ENCODE measurements at places on chromosomes 16 and 17.

GRCh38 chr17:48051706-48052486 is 3.7 kb downstream of the NFE2L1 start:
- DNase-seq: peak; percentile 25

DNA sequence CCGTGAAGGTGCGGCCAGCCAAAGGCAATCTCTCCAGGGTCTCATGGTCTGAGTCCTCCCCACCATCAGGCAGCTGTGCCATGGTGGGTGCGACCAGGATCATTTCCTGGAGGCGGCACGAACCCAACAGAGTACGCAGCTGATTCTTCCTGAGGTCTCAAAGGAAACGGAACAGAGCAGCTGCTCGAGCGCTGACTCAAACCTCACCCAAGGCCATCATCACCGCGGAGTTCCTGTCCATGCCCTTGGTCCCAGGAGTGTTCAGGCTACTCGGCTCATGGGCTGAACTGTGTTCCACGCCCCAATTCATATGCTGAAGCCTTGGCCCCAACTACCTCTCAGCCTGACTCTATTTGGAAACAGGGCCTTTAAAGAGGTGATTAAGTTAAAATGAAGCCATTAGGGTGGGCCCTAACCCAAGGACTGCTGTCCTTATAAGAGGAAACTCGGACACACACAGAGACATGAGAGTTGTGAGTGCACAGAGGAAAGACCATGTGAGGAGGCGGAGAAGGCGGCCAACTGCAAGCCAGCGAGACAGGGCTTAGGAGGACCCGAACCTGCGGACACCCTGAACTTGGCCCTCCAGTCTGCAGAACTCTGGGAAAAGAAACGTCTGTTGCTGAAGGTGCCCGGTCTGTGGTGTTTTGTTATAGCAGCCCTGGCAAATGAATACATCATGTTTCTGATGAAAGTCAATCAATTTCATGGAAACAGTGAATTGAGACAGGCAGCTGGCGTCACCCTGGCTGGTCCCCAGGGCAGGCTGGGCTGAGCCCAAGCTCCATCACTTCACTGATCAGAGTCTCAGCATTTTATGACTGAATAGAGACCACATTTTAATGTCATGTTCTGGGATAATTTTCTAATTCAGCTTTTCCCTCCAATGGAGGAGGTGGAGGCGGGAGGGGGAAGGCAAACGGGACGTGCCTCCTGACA is 13.7 kb downstream of the MXRA7 start:
- DNase-seq: no peak

DNA sequence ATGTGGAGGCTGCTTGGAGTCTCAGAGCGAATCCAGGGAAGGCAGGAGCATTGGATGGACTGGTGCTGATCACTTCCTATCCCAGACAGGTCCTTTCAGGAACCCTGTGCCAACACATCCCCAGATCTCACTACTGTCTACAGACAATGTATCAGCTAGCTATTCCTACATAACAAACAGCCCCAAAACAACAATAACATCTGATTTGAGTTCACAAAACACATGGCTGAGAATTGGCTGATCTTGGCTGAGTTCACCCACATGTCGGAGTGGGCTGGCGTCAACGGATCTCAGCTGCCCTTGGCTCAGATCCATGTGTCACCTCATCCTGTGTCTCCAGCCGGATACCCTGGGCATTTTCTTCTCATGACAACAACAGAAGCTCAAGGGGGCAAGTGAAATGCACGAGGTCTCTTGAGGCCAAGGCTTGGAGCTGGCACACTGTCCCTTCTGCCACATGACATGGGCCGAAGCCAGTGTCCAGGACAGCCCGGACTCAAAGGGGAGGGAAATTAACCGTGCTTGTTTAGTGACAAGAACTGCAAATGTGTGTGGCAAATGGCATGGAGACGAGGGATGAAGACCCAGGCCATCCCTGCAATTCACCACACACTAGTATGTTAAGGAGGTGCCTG is 18.7 kb downstream of the SNX20 start:
- no peak for DNase-seq

DNA sequence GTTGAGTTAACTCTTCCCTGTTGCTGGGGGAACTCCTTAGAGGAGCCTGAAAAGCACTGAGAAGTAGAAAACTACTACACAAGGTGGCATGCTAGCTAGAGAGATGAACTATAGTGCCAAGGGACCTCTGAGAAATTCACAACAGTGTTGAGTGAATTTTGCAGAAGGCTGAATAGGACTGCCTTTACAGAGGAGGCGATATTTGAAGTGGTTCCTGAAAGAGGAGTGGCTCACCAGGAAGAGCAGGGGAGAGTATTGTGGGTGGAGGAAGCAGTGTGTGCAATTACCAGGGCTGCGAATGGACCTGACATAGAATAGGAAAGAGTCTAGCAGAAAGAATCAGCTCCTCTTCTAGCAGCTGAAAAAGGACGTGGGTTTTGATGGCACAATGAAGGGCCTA is 66.4 kb downstream of the CDK5R1 start:
- peak; percentile 60 for DNase-seq

GRCh38 chr16:84740596-84741116 is 40.9 kb downstream of the USP10 start:
- no peak for DNase-seq

Measured in suppressor macrophage (primary cell).